ENCODE measurements at places on chromosomes 11 and 22.

DNA sequence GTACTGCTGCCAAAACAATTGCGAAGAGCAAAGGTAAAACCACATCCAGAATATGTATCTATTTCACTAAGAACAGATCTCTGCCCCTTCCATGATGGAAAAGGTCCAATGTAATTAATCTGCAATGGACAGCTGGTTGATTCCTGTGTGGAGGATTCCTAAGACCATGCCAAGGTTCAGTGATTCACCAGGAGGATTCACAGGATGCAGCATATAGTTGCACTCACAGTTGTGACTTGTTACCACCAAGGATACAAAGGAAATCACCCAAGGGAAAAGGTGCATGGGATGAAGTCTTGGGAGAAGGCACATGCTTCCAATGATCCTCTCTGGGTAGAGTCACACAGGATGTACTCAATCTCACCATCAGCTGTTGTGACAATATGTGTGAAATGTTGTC, 35.1 kb upstream of the CUL5 start:
- no peak for DNase-seq

DNA sequence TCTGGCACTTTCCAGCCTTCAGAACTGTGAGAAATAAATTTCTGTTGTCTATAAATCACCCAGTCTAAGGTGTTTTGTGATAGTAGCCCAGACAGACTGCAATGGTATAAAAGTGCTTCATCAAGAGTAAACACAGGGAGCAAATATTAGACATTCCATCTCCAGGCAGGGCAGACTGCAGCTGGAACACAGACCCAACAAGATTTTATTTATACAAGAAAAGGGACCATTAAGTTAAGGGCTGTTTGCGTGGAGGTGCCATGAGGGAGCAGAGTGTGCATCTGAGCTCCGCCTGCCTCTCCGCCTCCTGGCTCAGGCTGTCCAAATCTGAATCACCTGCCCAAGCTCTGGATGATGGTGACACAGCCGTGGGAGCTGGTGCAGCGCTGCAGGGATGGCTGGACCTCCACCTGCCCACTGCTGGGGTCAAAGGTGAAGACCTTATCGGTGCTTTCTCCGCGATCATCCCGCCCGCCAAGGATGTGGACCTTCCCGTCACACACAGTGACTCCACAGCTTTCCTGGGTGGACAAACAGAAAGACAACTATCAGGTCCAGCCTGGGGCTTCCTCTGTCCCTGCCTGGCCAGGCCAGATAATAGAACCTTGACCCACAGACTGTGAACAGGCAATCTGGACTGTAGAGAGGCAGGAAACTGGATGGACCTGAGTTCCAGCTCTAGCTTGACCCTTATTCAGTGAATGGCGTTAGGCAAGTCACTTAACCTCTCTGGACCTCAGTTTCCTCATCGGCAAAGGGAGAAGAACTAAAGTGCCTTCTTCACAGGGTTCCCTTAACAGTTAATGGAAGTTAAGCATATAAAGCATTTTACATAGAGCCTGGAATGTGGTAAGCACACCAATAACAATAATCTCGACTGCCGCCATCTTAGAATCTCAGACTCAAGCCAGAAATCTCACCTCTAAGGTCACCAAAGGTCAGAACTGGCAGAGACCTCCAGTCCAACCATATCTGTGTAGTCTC, 10.5 kb downstream of the KLHL35 start:
- no peak for DNase-seq

DNA sequence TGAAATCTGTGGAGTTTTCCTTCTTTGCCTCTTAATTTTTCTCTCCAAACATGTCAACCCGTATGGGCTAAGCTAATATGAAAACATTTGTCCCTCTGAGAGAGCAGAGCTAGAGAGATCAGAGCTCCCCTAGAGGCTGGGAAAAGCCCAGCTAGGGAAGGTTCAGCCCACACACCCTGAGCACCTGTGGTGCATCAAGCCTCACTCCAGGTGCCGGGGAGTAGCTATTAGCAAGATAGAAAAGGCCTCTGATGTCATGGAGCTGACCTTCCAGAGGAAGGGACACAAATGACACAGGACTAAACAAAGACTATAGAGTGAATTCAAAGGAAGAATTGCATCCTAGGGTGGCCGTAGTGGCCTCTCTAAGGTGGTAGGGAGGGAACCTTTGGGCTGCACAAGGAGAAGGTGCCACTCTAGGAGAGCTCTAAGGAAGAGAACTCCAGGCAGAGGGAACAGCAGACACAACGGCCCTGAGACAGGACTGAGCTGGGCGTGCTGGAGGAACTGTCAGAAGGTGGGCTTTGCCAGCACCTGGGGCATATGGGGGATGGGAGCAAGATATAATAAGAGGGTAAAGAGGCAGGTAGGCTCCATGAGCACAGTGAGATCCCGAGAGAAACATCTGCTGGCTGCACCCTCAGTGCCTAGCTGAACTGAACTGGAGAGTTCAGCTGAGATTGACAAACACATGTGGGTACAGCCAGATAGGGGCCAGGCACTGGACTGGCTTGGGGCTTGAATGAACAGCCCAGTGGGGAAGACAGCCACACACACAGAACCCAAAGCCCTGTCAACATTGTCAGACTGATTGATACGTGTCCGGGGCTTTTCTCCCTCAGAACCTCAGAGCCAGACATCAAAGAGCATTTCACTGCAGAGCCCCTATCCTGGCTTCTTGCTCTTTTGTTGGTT, 65.5 kb upstream of the DRD2 start:
- no peak for DNase-seq

- DNase-seq, result no peak
Measured at GRCh38 chr11:73507086-73507485, 90.8 kb downstream of the FAM168A start.

GRCh38 chr22:19047993-19048392, 74.2 kb downstream of the DGCR2 start:
- no peak for DNase-seq

Measured in D341Med (cell line).